ENCODE measurements at places on chromosomes 5 and 9.

DNA sequence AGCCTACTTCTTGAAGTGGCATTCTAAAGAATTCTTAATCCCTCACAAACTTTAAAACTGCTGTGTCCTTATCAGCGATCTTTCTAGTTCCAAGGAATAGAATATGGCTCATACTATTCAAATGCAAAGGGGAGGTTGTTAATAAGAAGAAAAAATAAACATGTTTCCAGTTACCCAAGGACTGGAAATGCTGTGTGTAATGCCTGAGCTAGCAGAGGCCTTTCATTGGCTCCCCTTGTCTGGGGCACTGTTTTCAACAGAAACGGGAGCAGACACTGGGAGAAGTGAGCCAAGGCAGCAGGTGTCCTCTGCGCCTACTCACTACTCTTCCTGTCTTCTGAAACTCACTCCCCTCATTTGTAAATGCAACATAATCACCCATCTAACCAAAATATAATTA lies 253.0 kb downstream of the MARCHF11 start:
- DNase-seq: no peak

- DNase-seq: no peak
Observed at GRCh38 chr5:131706281-131706680, 71.3 kb upstream of the RAPGEF6 start.

DNA sequence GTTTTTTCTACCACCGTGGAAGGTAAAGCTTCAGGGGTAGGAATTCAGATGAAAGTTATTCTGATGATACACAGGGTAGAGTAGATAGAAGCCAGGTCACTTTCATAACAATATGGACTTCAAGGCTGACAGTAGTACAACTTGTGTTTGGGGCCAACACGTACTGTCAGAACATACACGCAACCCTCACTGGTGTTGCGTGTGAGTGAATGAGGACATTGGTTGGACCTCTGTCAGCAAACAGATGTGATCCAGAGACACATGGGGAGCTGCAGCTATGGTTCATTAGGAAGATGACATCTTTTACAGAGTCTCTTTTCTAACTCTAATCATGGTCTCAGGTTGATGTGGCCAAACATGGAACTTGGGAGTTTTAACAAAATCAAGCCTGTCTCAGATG lies 70.1 kb upstream of the MOCS2 start:
- no peak for DNase-seq

DNA sequence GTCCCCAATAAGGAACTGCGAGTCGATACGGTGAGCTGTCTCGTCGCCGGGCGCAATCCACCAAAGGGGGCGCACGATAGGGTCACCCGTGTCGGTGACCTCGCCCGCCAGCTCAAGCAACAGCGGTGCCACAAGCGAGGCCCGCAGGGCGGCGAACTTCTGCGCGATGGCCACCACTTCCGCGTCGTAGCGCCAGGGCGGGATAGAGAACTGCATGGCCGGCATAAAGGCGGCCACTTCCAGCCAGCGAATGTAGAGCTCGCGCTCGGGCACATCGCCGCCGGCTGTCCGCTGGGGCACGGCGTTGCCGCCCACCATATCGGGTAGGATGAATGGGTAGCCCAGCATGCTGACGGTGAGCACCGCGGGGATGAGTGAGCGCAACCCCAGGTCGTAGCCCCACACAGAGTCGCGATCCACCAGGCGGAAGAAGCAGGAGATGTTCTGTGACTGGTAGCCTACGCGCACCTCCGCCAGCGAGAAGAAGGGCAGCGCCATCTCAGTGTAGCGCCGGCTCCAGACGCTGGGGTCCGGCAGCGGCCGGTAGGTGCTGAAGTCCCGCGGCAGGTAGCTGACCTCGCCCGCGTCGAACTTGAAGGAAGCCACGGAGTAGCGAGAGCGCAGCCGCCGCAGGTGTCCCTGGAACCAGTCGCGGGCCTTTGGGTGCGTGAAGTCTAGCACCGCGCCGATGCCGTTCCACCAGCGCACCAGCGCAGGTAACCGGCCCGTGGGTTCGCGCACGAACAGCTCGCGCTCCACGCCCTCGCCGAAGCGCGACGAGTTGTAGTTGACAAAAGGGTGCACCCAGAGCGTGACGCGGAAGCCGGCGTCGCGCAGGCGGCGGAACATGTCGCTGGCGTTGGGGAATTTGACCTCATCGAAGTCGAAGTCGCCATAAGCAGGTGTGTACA lies 5.5 kb downstream of the MYORG start:
- DNase-seq: no peak

GRCh38 chr5:40879163-40879942 lies 29.9 kb upstream of the C7 start:
- DNase-seq: peak; percentile 53

DNA sequence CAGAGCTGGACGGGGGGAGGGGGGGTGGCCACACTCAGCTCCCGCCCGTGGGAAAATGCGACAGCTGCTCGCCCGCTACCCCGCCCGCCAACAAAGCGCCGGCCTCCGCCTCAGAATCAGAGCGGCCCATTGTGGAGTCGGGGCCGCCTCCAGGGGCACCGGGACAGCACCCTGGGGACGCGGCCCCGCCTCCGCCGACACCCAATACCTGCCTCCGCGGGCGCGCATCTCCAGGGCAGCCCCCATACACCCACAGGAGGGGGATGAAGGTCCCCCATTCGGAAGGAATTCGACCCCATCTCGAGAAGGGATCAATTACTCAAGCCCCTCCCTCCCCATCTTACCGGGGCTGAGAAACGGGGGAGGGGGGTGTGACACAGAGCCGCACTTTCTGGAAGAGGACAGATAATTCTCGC lies 1.3 kb downstream of the NOTCH1 start:
- DNase-seq: no peak

- DNase-seq: no peak
Observed at GRCh38 chr5:146337928-146338327, 711 bp upstream of the POU4F3 start.

DNA sequence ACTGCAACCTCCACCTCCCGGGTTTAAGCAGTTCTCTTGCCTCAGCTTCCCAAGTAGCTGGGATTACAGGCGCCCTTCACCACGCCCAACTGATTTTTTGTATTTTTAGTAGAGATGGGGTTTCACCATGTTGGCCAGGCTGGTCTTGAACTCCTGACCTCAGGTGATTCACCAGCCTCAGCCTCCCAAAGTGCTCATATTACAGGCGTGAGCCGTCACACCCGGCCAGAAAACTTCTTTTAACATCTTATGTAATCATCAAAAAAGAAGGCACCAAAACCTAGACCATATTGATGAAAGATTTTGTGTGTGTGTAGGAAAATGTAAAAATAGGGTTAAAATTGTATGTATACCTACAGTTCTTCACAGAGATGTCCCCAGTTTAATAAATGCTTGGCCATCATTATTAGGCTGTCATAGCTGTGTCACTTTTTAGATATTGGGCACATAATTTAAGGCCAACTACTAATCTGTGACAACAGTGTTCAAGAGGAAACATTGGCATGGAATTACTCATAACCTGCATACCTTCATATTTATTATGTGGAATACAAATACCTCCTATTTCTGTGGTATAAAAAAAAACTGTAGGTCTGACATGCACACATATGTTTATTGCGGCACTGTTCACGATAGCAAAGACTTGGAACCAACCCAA lies 44.4 kb downstream of the RAD50 start:
- DNase-seq: no peak

DNA sequence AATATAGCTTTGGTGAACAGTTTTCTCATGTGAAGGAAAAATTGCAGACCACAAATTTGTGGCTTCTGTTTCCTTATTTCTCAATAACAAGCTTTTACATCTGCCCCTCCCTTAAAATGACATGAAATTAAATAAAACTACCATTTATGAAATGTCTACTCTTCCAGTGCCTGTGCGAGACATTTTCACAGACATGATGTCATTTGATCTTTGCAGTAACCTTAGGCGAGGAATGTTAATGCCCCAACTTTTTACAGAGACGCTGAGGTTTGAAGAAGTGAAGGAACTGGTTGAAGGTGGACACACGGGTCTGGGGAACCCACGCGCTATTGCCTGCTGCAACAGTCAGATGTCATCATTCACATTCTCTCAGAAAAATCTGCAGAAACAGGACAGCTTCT lies 61.5 kb downstream of the OSTF1 start:
- no peak for DNase-seq

- DNase-seq: no peak
Observed at GRCh38 chr9:34510497-34511468, 12.0 kb downstream of the ENHO start.

DNA sequence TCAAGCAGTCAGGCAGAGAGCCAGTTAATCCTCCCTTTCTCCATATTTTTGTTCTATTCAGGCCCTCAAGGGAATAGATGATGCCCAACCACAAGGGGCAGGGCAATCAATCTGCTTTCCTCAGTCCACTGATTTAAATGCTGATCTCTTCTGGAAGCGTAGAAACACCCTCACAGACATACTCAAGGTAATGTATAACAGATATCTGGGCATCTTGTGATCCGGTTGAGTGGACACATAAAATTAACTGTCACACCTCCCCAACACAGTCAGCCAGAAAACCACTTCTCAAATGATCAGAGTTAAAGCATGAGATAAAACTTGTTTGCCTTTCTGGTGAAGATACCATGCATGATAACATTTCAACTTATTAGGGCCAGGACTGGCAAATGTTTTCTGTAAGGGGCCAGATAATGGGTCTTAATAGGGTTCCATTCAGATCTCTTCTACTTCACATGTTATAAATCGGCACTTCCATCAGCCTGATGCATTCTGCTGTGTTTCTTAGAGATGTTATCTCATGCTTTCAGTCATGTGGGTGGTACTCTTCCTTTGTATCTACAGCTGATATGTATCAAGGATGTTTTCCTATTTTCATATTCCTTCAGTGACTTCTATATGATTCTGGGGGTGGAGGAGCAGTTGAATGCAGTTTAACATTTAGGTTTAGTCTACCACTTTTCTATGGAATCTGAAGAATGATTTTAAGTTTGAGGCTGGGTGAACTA lies 58.9 kb upstream of the CNTLN start:
- peak; percentile 70 for DNase-seq

- DNase-seq: no peak
Observed at GRCh38 chr5:979100-979817, 29.3 kb upstream of the NKD2 start.

- DNase-seq: no peak
Observed at GRCh38 chr9:130276121-130276520, 10.6 kb downstream of the HMCN2 start.

GRCh38 chr9:33143241-33143661 lies 23.9 kb downstream of the B4GALT1 start:
- DNase-seq: peak; percentile 43

DNA sequence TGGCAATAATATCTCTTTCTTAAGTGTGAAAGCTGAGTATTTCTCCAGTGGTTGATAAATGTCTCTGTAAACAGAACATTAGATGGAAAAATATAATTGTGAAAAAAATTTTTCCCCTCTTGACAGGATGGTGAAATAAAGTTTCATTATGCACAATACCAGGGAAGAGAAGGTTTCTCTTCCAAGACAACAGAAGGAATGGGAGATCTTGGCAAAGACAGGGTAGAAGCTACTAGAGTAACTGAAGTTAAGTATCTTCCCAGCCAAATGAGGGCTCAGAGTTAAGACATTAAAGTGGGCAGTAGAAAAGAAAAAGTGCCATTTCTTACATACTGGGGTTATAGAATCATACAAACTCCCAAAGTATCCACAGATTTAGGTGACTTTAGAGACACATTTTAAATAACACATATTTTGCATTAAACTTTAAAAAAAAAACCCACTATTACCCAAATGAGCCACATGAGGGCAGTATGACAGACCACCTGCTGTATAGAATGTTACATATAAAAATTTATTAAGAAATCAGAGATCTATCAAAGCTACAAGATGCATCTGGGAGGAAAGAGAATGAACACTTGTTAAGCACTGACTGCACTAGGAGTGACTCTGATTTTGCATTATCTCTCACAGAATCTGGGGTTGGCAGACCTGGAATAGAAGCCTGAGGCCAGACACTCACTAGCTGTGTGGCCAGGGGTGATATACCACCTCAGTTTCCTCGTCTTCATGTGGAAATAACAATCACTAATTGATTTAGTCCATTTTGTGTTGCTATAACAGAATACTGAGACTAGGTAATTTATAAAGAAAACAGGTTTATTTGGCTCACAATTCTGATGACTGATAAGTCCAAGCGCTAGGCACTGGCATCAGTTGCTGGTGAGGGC lies 98.5 kb downstream of the ARSB start:
- peak; percentile 9 for DNase-seq

- DNase-seq: no peak
Observed at GRCh38 chr5:174273325-174273724, 227.8 kb downstream of the NSG2 start.

- no peak for DNase-seq
Observed at GRCh38 chr9:128372784-128373183, 1.6 kb downstream of the URM1 start.

GRCh38 chr9:92151691-92152393 lies 36.6 kb upstream of the SPTLC1 start:
- DNase-seq: no peak

- DNase-seq: no peak
Observed at GRCh38 chr5:133340002-133340755, 272.2 kb downstream of the FSTL4 start.

- DNase-seq: peak; percentile 84
Observed at GRCh38 chr5:17069995-17070511, 134.0 kb upstream of the MYO10 start.

DNA sequence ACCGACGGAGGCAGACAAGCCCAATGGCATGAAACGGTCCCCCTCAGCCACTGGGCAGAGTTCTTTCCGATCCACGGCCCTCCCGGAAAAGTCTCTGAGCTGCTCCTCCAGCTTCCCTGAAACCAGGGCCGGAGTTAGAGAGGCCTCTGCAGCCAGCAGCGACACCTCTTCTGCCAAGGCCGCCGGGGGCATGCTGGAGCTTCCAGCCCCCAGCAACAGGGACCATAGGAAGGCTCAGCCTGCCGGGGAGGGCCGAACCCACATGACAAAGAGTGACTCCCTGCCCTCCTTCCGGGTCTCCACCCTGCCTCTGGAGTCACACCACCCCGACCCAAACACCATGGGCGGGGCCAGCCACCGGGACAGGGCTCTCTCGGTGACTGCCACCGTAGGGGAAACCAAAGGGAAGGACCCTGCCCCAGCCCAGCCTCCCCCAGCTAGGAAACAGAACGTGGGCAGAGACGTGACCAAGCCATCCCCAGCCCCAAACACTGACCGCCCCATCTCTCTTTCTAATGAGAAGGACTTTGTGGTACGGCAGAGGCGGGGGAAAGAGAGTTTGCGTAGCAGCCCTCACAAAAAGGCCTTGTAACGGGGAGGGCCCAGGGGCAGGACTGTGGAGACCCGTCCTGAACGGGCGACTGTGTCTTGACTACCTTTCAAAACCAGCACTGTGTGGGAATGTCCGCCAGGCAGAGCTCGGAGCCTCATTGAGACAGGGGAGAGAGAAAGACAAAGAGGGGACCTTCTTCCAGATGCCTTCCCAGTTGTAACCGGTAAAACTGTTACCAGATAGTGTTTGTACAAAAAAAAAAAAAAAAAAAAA lies 29.9 kb downstream of the CD180 start:
- no peak for DNase-seq

DNA sequence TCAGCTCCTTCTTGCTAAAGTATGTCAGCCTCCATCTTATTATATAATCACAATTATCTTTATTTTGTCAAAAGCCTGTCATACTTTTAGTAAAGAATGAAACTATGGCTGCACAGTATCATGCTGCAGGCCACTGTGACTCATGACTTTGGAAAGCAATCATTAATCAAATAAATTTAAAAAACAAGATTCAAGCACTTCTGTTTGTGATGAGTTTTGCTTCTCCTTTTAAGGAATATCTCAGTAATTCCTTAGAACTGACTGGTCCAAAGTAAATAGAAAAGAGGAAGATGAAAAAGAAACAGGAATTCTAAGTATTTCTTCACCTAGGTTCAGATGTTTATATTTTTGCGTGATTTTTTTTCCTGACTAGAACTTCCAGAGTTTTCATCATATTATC lies 83.1 kb downstream of the EDIL3 start:
- peak; percentile 79 for DNase-seq

- peak; percentile 13 for DNase-seq
Observed at GRCh38 chr9:76996700-76997099, 22.8 kb upstream of the FOXB2 start.

Data from kidney glomerular epithelial cell (primary cell).